NCI-H524 treated with DMSO at 0.1 percent for 48 hours (cell line): ENCODE measurements at places on chromosomes 4 and X.

- DNase-seq, result no peak
Observed at GRCh38 chrX:12866451-12867377, at the start of gene TLR7. TLR7 (plus strand) TSS chrX:12867072; CDS start chrX:12867579, 507 bp downstream.

DNA sequence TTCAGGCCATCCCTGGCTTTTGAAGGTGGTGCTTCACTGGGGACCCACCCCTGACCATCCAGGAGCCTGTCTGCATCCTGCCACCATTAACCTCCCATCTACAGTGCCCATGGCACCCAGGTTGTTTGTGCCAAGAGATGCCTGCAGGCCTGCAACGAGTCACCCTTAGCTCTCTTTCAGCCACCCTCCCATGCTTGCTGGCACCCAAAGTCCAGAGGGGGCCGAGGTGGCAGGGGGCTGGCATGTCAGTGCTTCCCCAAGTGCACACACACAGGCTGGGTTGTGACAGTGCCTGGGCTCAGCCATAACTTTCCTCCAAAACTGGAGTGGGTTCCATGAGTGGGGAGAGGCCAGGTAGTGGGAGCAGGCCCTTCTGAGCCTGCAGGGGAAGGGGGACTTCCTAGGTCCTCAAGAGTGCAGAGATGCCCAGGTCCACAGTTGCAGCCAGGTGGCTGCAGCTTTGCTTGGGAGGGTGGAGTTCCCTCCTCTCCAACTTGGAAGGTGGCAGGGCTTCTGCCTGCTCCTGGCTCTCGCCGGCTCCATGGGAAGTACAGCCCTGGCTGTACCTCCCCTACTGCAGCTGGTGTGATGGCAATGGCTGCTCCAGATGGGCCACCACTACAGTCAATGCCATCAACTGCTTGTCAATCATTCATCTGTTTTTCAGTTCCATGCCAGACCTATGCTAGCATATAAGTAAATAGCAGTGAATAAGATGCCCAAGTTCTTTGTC is 235.9 kb upstream of the GIMD1 start:
- DNase-seq, result no peak

GRCh38 chr4:95231681-95232080 is 317.1 kb downstream of the UNC5C start:
- DNase-seq, result no peak

DNA sequence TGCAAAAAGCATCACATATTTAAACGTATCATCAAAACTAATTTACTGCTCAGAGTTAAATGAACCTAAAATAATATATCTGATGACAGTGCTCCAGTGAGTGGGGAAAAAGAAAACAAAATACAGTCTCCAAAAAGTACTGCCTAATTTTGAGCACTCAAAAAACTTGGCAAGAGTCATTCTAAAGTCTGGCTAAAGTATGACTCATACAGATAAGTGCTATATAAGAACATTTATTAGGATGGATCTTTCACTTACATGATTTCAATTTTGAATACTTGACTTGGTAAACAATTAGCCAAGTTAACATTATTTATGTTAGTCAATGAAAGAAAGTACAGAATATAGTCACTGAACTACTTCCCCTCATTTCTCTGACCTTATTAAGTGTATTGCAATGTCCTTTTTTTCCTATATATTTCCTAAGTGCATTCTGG is 27.2 kb downstream of the FBXO8 start:
- no peak for DNase-seq

DNA sequence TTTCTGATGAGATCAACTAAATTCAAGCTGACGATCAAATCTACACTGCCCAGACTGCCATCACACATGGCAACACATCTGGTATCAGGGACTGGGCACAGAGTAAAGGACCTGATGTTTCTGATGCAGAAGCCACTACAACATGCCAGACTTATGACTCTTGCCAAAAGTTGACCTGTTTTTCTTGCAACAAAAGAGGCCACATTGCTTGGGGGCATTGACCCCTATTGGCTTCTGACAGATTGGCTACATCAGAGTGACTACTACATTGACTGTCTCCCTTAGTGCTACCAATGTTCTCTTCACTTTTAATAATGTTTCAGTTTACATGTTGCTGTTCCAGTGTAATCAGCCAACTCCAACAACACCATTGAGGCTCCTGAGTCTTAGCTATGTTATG is 15.3 kb upstream of the SMIM10 start:
- DNase-seq, result no peak

- DNase-seq, result no peak
Observed at GRCh38 chr4:141240671-141241070, 20.0 kb downstream of the ZNF330 start.

DNA sequence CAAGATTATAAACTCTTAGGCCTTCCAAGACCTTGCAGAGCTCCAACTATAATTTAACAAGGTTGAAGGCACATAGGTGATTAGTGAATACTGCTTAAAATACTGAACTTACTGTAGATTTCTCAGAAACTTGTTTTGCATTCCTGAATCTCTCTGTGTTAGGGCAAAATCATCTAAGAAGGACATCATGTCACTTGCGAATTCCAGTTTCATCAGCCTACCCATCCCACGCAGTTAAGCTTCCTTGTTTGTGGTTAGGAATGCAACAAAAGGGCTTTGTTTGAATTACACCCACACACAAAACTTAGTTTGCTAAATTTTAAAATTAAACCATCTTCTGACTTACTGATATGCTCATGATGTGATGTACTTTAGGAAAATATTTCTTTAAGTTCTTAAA is 174.0 kb downstream of the SOWAHB start:
- no peak for DNase-seq

DNA sequence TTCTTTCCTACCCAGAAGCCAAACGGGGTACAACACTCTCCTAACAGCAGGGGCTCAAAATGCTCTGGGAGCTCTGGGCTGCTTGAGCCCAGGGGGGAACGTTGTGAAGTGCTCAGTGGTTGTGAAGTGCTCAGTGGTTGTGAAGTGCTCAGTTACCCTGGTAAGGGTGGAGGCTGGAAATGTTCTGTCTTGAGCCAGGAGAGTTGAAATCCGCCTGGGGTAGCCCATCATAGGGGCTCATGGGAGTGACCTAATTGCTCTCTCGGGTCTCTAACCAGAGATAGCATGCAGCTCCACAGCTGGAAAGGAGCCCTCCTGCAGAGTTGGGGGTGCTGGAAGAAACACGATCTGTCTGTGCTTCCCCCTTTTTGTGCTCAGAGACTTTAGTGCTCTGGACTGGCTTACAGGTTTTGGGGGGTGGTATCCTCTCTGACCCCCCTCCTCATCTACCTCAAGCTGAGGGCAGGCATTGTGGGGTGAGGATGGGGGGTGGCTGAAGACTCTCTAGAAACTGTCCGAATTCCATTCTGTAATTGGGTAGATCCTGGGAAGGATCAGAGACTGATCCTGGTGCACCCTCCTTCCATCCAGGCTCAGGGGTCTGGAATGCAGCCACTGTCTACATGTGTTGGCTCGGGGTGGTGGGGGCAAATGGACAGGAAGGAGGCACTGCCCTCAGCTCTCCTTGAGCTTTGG is 2.7 kb downstream of the EFNB1 start:
- no peak for DNase-seq

DNA sequence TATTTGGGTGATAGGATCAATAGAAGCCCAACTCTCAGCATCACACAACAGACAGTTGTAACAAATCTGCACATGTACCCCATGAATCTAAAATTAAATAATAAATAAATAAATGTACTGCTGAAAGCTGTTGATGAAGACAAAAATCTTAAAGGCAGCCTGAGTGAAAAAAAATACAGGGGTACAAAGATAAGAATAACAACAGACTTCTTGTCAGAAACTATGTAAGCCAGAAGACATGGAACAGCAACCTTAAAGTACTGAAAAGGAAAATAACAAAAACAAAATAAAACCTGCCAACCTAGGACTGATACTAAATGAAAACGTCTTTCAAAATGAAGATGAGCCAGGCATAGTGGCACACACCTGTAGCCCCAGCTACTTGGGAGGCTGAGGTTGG is 25.0 kb upstream of the PDLIM5 start:
- no peak for DNase-seq

DNA sequence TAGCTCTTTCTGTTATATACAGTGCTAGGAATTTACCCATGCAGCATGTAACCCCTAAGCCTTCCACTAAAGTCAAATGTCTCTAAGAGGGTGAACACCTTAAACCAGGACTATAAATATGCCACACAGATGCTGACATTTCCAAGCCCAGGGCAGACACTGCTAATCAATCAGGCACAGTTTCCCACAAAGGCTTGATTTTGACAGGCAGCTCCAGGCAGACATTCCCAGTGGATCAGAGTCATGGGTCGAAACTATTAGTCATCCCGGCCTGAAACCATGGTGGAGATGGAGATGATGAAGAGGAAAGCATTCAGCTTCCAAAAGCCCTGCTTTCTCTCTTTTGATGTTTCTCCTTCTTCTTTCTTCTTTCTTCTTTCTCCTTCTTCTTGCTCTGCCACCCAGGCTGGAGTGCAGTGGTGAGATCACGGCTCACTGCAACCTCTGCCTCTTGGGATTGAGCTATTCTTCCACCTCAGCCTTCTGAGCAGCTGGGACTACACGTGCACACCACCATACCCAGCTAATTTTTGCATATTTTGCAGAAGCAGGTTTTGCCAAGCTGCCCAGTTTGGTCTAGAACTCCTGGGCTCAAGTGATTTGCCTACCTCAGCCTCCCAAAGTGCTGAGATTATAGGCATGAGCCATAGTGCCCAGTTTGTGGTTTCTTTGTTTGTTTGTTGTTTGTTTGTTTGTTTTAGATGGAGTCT is 21.0 kb upstream of the SORCS2 start:
- no peak for DNase-seq

DNA sequence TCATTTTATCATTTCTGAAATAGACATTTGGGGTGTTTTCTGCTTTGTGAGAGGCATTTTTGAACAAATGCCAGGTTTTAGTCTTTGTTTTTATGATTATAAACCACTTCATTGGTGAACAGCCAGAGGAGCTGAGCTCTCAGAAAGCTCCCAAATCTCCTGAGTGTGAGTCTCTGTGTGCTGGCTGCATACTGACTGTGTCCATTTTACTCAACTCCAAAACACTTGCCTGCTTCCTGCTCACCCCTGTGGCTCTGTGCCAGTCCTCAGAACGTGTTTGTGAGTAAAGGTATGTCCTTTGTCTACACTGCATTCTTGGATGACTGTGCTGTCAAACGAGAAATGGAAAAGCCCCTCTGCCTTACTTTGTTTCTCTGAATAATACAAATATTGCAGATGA is 5.4 kb upstream of the LRAT start:
- DNase-seq, result no peak

DNA sequence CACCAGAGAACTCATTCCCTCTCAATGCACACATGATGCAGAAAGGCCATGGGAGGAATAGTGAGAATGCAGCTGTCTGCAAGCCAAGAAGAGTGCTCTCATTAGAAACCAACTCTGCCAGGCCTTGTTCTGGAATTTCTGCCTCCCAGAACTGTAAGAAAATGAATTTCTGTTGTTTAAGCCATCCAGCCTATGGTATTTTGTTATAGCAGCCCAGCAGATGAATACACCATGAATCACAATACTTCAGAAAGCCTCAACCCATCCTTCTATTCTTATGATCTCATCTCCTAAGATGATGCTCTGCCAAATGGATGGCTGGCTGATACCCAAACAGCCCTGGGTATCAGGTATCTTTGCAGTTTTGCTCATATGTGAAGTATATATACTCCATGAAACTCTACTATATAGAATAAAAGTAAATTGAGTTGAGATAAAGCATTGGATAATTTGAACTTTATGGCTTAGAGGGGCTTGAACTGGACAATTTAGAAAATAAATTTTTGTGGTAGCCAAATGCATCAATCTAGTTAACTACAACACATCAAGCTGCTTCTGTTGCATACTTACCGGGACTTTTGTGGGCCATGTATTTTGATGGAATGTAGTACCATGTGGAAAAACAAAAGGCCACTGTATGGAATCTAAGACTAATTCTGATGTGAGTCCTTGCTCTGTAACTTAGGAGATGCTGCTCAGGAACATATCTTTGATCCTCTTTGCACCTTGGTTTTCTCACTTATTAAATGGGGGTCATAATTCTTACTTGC is 245.9 kb downstream of the HS3ST1 start:
- no peak for DNase-seq

DNA sequence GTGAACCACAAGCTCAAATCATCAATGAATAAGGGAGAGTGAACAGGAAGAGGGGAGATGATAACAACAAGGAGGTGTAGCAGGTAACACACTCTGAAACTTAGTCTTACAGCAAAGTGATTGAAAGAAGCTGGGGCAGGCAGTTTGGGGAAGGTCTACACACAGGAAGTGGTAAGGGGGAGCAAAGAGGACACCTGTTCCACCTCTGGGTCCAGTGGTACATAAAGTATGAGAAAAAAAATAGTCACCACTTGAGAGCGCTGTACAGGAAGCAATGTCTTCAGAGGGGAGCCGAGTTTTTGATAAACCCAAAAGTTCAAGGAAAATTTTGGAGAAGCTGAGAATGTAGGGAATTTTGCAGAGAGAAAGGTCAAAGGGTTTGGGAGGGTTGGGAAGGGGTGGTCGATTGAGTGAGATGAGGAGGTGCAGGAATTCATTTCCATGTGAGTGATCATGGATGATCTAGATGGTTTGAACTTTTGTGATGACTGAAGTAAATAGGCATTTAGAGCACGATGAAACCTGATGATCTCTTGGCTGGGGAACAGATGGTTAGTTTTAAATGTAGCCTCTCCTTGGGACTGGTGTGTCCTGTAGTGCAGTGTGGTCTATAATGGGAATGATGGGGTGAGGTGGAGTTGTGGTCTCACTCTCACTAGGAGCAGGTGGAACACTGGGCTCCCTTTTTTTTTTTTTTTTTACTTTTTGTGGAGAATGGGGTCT is 142.0 kb downstream of the RBMX2 start:
- no peak for DNase-seq

DNA sequence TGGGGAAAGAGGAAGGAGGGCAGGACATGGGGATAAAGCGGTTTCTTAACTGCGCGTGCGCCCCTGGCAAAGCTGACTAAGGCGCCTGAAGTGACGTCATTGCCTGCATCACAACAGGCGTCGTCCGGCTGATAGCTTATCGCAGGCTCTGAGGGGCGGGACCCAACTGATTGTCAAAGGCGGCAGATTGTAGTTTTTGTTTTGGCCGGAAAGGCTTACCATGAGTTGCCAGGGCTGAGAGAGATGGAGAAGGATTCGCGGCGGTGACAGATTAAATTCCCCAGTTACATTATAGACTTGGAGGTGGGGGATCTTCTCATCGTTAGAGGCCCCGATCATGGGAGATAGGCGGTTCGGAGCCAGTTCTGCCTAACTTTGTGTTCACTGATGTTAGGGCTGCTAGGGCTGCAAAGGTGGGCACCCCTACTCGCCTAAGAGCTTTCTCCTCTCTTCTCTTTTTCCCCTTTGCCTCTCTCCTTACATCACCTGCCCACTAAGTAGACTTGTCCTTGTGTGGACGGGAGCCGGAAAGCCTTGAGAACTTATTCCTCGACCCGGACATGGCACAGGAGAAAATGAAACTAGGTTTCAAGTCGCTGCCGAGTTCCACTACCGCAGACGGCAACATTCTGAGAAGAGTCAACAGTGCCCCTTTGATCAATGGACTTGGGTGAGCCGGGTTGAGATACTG is 148.9 kb upstream of the PLAC1 start:
- DNase-seq, result peak; percentile 48

- peak; percentile 80 for DNase-seq
Observed at GRCh38 chr4:37246891-37247290, 2.3 kb downstream of the NWD2 start.

- DNase-seq, result no peak
Observed at GRCh38 chrX:136453771-136454170, 34.0 kb upstream of the BRS3 start.
